ENCODE measurements at places on chromosomes 1 and 21. TPM values are rescaled to one million over a fixed set of nuclear protein-coding genes. Genes with fewer than 3 reads are reported as not detected.

DNA sequence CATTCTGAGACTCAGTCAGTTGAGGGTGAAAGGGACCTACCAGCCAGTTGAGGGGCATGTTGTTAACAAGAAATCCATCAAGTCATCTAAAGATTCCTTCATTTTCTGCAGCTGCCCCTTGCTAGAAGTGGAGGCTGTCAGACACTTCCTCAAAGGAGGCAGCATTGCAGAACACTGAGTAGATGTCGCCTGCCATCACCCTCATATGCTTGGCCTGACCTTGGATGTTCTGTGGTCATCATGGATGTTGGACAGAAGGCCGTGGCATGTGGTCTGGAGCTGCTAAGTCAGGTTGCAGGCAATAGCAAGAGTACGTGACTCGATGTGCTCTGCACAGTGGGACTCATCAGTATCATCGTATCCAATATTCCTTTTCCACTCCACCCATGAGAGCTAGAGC is 70.6 kb downstream of the GATAD2B start:
- no peaks in the 10 kb centered on the region for H3K27me3 ChIP-seq
- H3K36me3 ChIP-seq: no peaks in the 10 kb centered on the region
- no peak for DNase-seq
- no peak overlapping the region for H3K4me3 ChIP-seq

DNA sequence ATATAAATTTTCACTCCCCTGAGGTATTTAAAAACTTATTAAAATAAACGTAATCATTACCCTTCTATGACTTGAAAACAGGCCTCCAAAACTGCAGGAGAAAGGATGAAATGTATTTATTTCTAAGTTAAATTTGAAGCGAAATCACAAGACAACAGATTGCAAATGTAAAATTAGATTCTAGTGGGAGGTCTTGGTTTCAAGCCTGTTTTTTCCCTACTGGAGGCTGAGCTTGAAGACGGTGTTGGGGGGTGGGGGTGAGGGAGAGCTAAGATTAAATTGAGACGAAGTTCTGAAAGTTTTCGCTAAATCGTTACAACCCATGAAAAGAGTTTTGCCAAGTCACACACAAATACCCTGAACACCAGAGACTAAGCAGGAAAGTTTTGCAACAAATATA is 68.2 kb downstream of the TIAM1 start:
- no peak for DNase-seq
- H3K27me3 ChIP-seq: no peaks in the 10 kb centered on the region
- H3K36me3 ChIP-seq: no peaks in the 10 kb centered on the region
- no peak overlapping the region for H3K4me3 ChIP-seq
- peaks cover 14% of the 10 kb centered on the region for H3K4me1 ChIP-seq
- no peak overlapping the region for H3K27ac ChIP-seq

GRCh38 chr1:78142736-78143135 is 97.0 kb downstream of the GIPC2 start:
- no peak for DNase-seq
- H3K27me3 ChIP-seq: no peaks in the 10 kb centered on the region
- H3K4me3 ChIP-seq: no peak overlapping the region
- no peaks in the 10 kb centered on the region for H3K36me3 ChIP-seq
- peaks cover 17% of the 10 kb centered on the region for H3K4me1 ChIP-seq
- no peak overlapping the region for H3K27ac ChIP-seq

GRCh38 chr1:165235155-165235776 is 121.2 kb downstream of the LMX1A start:
- H3K27ac ChIP-seq: no peak overlapping the region
- peaks cover 22% of the 10 kb centered on the region for H3K27me3 ChIP-seq
- no peaks in the 10 kb centered on the region for H3K36me3 ChIP-seq
- no peaks in the 10 kb centered on the region for H3K4me1 ChIP-seq
- no peak for DNase-seq

CD46 gene
- total RNA-seq: 54.3 TPM

- H3K27ac ChIP-seq: no peak overlapping the region
- no peak for DNase-seq
- peaks cover 40% of the 10 kb centered on the region for H3K4me1 ChIP-seq
- H3K36me3 ChIP-seq: peaks cover 4% of the 10 kb centered on the region
- H3K4me3 ChIP-seq: peak overlapping the region; percentile 44
These were observed 51.6 kb downstream of the ALG14 start for GRCh38 chr1:95021119-95021518.

DNA sequence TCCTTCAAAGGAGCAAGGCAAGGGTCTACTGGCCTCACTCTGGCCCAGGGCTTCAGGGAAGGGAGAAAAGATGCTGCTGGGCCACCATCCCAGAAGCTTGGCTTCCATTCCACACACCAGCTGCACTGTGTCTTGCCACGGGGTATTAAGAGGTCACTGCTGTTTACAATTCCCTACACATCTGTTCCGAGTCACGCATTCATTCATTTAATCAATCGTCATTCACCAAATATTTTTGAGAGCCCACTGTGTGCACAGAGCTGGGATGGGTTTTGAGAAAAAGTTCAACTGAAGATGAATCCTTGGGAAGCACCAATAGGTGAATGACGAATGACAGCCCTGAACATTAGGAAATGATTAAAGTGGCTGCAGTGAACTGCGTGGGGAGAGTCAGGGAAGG is 101.7 kb downstream of the NAV1 start:
- H3K4me3 ChIP-seq: no peak overlapping the region
- 0 out of 2 replicates have a peak, but pooled peaks cover 6% of the 10 kb centered on the region for H3K36me3 ChIP-seq
- H3K27ac ChIP-seq: peak overlapping the region; percentile 33
- H3K4me1 ChIP-seq: peaks cover 34% of the 10 kb centered on the region

GRCh38 chr21:35328856-35329455 is 279.9 kb upstream of the RUNX1 start:
- H3K4me1 ChIP-seq: peaks cover 20% of the 10 kb centered on the region
- no peaks in the 10 kb centered on the region for H3K36me3 ChIP-seq
- H3K27me3 ChIP-seq: no peaks in the 10 kb centered on the region
- no peak overlapping the region for H3K27ac ChIP-seq
- no peak for DNase-seq
- no peak overlapping the region for H3K4me3 ChIP-seq

- DNase-seq: peak; percentile 85
- H3K36me3 ChIP-seq: peaks cover 5% of the 10 kb centered on the region
- H3K4me1 ChIP-seq: peaks cover 38% of the 10 kb centered on the region
- peak overlapping the region; percentile 57 for H3K27ac ChIP-seq
These were observed 629 bp downstream of the PGD start for GRCh38 chr1:10399444-10399941.

GRCh38 chr1:248757784-248758195 is 2.2 kb upstream of the LYPD8 start:
- H3K27ac ChIP-seq: no peak overlapping the region
- no peaks in the 10 kb centered on the region for H3K36me3 ChIP-seq
- no peaks in the 10 kb centered on the region for H3K27me3 ChIP-seq
- H3K4me1 ChIP-seq: no peaks in the 10 kb centered on the region

GRCh38 chr1:34670982-34671381 is 83.9 kb upstream of the GJB5 start:
- 0 out of 2 replicates have a peak, but pooled peaks cover 5% of the 10 kb centered on the region for H3K36me3 ChIP-seq
- no peak overlapping the region for H3K4me3 ChIP-seq
- no peak for DNase-seq
- no peak overlapping the region for H3K27ac ChIP-seq

TEDDM1 gene
- not detected for total RNA-seq

- H3K4me3 ChIP-seq: no peak overlapping the region
- DNase-seq: no peak
- no peak overlapping the region for H3K27ac ChIP-seq
These were observed 28.2 kb downstream of the UBE2G2 start for GRCh38 chr21:44773291-44773932.

DNA sequence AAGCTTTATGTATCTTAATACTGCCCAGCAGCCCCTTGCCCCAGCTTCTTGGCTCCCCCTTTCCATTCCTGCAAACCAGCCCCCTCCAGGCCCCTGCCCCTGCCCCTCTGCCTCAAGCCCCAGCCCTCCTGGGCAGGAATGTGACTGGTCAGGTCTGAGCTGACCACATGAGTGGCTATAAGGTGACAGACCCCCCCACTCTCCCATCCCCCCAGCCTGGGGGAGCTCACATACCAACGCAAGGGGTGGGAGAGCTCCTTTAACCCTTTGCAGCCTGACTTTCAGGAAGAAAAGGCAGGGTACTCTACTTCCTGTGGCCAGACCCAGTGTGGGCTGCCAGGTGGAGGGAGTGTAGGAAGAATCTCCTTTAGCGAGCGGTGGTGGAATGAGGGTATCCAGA is 33.2 kb downstream of the AHDC1 start:
- peaks cover 43% of the 10 kb centered on the region for H3K4me1 ChIP-seq
- no peak overlapping the region for H3K27ac ChIP-seq
- DNase-seq: no peak
- H3K36me3 ChIP-seq: no peaks in the 10 kb centered on the region

BRINP3 gene
- total RNA-seq: not detected

- H3K36me3 ChIP-seq: no peaks in the 10 kb centered on the region
- H3K4me1 ChIP-seq: peaks cover 39% of the 10 kb centered on the region
- no peak overlapping the region for H3K4me3 ChIP-seq
- H3K27ac ChIP-seq: no peak overlapping the region
- no peaks in the 10 kb centered on the region for H3K27me3 ChIP-seq
- no peak for DNase-seq
These were observed 61.0 kb downstream of the DNTTIP2 start for GRCh38 chr1:93817819-93818569.

DNA sequence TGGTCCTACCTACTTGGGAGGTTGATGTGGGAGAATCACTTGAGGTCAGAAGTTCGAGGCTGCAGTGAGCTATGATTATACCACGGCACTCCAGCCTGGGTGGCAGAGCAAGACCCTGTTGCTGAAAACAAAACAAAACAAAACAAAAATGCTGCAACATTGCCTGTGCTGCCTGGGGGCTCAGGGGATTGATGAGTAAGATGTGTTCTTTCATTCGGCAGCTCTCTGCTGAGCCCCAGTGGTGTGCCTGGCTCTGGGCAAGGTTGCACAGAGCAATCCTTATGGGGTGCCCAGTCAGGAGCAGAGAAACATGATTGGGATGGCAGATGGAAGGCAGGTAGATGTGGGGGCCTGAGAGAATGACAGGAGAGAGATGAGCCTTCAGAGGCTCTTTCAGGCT is 28.6 kb upstream of the KDM4A start:
- H3K27me3 ChIP-seq: no peaks in the 10 kb centered on the region
- DNase-seq: no peak

SDCCAG8 gene
- 29.4 TPM for total RNA-seq

EPHB2 gene
- total RNA-seq: 9.0 TPM

IRF2BP2 gene
- total RNA-seq: 60.7 TPM

DNA sequence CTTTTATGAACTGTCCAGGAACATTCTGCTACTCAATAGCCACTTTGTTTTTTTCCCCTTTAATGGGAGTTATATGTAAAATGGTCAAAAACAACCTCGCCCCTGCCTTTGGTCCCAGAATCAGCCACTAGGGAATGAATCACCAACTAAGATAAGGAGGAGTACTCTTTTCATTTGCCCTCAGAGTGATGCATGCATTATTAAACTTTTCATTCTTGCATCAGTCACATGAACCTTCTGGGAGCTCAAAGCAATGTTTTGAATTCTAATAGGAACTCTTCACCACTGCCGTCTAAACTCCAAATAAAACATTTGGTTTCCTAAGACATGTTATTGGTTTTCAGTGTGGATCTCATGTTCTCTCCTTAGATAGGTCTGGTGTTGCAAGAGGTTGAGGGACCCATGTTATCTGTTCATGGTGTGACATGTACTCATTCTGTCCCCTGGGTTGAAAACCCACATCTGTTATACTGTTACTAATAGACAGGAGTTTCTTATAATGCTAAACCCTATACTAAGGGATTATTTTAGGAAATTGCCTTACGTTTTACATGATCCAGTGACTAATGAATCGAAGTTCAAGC is 17.8 kb upstream of the HSD17B7 start:
- H3K27me3 ChIP-seq: no peaks in the 10 kb centered on the region
- peaks cover 13% of the 10 kb centered on the region for H3K4me1 ChIP-seq
- peak overlapping the region; percentile 90 for H3K27ac ChIP-seq
- peak; percentile 87 for DNase-seq
- no peak overlapping the region for H3K4me3 ChIP-seq

SLC44A3 gene
- total RNA-seq: 1.6 TPM

TTC39A gene
- not detected for total RNA-seq

DNA sequence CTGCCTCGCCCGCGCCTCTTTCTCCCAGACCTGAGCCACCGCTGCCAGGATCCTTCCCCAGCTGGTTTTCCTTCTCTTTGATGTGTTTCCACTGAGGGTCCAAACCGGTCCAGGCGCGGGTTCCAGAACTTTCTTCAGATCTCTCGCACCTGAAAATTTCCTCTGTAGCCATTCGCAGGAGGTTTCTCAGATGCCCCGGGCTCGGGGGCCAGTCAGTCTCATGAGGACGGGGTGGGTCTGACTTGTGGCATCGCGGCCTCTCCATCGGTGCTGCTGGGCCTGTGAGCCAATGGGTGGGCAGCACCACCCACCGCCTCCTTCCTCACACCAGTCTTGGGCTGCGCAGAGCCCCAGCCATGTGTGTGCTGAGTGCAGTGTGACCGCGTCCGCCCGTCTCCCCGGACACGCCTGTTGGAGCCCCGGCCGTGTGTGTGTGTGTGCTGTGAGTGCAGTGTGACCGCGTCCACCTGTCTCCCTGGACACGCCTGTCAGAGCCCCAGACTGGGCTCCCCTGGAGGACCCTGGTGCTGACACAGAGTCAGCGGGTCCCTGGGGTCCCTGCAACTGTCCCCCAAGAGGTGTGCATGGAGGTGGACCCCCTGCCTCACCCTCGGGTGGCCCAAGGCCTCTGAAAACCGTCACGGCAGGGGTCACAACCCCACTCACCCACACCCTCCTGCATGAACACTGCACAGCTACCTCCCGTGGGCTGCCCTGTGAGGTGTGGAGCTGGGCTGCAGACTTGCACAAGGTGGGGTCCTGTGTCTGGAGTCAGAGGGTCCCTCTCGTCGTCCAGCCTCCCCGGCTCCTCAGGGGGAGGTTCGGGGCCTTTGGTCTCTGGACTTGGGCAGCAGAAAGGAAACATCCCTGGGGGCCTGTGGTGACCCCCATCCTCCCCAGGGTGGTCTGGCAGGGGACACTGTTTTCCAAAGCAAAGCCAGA is 20.2 kb downstream of the COL18A1 start:
- no peak overlapping the region for H3K27ac ChIP-seq
- H3K36me3 ChIP-seq: no peaks in the 10 kb centered on the region
- no peak overlapping the region for H3K4me3 ChIP-seq
- no peaks in the 10 kb centered on the region for H3K27me3 ChIP-seq

SPRR4 gene
- not detected for total RNA-seq

OXCT2 gene
- total RNA-seq: 0.89 TPM

DNA sequence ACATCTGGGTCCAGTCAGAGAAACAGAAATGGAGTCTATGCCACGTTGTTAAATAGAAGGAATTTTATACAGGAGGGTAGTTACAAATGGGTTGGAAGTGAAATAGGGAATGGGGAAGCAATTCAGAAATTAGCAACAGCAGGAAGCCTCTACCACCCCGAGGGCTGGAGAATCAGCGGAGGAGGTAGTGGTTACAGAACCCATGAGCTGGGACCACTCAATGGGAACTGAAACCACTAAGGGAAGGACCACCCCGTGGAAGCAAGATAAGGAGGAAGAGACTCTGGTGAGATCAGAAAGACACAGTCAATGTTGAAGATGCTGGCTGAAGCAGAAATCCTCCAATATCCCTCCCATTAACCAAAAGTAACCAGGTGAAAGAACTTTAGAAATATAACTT is 15.5 kb upstream of the MAST2 start:
- H3K4me3 ChIP-seq: no peak overlapping the region
- H3K27ac ChIP-seq: no peak overlapping the region
- H3K36me3 ChIP-seq: no peaks in the 10 kb centered on the region
- peaks cover 3% of the 10 kb centered on the region for H3K27me3 ChIP-seq
- no peaks in the 10 kb centered on the region for H3K4me1 ChIP-seq

OLIG2 gene
- not detected for total RNA-seq

Measured in GM23248 (cell line).